Right ventricle myocardium superior (tissue), 1 donor: ENCODE measurements at places on chromosomes 16 and 17. TPM values are rescaled to one million over a fixed set of nuclear protein-coding genes. Genes with fewer than 3 reads are reported as not detected.

FOXC2 gene
- 1.4 TPM for total RNA-seq

MMP2 gene
- total RNA-seq, result 102 TPM

- DNase-seq, result peak; percentile 69
Measured at GRCh38 chr17:75511610-75512575, 3.4 kb downstream of the CASKIN2 start.

DNA sequence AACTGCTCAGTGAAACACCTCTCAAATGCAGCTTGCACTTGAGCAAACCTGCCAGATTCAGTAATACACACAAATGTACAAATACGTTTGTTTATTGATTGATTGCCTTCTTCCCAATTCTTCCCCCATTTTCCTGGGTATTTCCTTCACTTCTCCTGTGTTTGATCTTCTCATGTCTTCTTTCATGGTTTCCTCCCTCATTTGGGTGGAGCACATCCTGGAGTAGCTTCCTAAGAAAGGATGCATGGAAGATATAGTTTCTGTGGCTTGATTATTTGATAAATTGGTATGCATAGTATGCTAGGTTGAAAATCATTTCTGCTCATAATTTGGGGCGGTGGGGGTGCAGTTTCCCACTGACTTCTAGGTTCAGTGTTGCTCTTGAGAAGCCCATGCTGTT is 28.8 kb downstream of the JPH3 start:
- DNase-seq, result no peak

GRCh38 chr17:65079489-65079900 is 23.0 kb upstream of the GNA13 start:
- DNase-seq, result no peak

- DNase-seq, result no peak
Measured at GRCh38 chr17:78356101-78356713, 3.7 kb downstream of the SOCS3 start.

DNA sequence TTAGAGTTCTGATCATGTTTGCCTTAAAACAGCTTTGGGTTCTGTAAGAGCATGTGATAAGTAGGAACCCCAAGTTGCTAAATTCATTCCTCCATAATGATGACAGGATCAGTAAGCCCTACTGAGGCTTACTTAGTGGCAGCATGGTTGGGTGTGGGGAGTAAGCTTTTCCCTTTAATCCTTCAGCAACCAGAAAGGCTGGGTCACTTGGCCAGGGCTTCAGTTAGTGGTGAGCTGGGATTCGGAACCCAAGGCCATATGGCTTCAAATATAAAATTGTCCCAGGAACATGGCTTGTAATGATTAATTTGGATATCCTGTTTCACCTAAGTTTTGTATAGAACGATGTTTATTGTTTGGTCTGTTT is 850 bp downstream of the GINS3 start:
- no peak for DNase-seq

DNA sequence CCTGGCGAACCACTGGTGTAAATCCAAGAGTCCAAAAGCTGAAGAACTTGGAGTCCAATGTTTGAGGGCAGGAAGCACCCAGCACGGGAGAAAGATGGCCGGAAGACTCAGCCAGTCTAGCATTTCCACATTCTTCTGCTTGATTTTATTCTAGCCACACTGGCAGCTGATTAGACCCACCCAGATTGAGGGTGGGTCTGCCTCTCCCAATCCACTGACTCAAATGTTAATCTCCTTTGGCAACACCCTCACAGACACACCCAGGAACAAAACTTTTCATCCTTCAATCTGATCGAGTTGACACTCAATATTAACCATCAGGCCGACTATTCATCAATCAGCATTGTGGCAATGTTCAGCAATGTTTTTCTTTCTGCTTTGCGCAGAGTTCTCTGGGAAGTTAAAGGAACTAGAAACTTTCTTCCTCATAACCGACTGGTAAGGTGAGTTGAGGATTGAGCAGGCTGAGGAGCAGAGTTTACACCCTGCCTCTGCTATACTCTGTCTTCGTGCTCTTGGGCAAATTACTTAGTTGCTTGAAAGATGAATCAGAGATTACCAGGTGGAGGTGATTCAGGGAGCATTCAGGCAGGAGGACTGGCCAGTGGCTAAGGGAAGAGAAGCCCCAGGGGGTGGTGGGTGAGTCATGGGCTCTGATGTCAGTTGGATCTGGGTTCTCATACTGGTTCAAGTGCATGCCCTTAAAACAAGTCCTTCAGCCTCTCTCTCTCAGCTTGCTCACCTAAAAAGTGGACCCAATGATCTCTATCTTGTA is 28.2 kb upstream of the BRD7 start:
- DNase-seq, result no peak

GRCh38 chr17:44444735-44445105 is 55.3 kb upstream of the ITGA2B start:
- no peak for DNase-seq

DNA sequence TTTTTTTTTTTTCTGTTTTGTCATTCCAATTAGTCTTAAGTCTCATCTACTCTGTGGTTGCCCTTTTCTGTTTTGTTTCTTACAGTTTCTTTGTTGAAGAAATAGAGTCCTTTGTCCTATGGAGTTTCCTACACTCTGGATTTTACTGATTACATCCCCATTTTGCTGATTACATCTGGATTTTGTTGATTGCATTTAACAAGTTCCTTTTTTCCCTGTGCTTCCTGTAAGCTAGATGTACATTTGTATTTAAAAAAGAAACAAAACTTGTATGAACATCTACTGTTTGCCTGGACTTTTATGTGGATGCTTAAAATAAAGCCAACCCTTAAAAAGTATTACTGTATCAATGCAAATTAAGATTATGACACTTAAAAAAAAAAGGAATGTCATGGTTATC is 147.6 kb downstream of the CHD9 start:
- no peak for DNase-seq

DNA sequence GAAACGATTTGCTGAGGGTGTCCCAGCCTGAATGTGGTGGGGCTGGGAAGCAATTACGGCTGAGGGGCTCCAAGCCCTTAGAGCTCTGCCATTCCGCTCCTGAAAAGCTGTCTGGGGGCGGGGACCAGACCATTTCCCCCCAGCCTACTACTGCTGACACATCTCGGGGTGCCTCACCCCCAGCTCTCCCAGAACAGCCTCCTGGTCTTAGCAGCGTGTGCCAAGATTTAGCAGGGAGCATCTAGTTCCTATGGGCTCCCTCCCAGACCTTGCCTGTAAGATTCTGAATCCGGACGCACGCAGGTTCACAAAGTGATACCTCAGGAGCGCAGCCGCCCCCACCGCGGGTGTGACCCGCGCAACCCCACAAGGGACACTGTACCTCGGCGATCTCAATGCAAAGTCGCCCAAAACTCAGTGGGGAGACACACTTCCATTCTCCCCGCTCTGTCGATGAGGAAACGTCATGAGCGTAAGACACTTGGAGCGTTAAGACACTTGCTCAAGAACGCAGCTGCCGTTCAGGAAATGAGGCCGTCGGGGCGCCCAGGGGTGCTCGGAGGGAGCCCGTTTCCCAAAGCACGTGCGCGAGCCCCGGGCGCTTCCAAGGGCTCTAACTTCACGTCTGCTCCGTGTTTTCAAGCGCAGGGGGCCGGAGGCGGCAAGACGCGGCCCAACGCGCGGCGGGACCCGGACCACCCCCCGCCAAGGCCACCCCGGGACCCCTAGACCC is 629 bp downstream of the GEMIN4 start:
- DNase-seq, result peak; percentile 55

DNA sequence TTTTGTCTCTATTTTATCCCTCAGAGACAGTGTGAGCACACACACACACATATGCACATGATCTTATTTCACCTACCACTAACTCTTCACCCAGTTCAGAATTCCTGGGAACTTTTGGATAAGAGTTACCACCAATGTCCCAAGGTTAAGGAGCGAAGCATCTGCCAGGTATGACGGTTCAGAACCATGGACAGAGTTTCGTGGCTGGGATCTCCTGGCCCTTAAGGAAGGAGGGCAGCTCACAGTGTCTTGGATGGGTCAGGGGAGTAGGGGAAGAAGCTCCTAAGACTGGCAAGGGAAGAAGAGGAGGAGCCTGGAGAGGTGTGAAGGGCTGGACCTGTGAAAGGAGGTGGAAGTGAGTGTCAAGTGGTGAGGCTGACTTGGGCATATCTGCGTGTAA is 23.0 kb upstream of the TMEM132E start:
- no peak for DNase-seq

DNA sequence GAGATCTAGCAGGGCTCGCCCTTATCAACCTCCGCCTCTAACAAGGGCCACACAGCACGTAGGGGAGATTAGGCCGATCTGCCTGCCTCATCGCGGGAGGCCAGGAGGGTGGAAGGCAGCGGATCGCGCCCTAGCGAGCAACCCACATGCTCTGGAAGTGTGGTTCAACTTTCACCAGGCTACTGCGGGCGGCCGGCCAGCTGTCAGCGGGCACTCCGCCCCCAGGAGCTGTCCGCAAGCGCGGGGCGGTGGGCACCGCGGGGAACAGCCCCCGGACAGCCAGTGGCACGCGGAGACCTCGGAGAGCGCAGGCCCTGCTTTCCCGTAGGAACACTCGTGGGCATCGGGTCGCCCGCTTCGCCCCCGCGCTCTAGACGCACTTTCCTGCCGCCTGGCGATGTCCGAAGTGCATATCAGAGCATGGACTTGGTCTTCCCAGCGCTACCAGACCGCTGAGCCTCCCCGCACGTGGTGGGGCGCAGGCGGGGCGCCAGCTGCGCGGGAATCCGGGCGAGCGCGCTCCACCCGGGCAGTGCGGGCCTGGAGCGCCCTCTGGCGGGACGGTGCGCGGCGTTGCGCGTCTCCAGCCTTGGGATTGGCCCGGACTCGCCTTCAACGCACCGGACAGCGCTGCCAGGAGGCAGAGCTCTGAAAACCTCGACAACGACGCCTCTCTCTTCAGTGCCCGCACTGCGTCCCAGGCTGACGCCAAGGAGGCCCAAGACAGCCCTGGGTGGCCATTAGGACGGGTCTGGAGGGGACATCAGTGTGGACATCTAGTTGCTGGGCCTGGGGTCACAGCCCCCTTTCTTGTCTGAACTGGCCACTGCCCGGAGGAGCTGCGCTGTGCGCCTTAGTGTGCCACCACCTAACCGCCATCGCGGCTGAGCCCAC is 3.6 kb upstream of the ZNHIT3 start:
- DNase-seq, result peak; percentile 93

DNA sequence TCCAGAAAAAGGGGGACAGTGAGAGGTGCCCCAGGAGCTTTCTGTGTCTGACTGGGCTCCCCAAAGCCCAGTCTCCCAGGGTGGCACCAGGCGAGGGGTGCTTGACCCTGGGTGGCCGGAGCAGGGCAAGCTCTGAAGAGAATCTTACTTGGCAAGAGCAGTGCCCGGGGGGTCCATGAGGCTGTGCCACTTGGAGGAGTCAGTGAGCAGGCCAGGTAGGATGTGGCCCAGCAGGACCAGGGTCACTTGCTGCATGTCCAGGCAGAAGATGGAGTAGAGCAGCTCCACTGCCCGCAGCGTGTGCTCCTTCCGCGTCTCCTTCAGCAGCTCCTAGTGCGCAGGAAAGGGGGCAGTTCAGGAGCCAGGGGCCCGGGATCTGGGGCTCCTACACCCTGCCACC is 7.3 kb downstream of the CSF3 start:
- no peak for DNase-seq

DNA sequence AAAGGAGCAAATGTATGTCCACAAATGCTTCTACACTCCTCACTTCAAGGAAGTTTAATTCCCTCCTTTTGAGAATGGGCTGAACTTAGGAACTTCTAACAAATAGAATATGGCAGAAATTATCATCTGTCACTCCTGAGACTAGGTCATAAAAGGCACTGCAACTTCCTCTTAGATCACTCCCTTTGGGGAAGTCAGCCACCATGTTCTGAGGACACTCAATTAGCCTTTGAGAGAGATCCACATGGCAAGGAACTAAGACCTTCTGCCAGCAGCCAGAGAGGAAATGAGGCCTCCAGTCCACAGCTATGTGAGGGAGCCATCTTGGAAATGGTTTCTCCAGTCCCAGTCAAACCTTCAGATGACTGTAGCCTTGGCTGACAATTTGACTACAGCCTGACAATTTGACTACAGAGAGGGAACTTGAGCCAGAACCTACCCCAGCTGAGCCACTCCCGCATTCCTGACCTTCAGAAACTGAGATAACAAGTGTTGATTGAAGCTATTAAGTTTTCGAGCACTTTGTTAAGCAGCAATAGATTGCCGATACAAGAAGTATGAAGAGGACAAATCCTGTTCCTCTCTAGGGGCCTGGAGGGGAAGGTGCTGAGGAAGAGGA is 113.4 kb upstream of the SEC14L1 start:
- no peak for DNase-seq

GRCh38 chr16:66293932-66294331 is 72.6 kb upstream of the CDH5 start:
- DNase-seq, result no peak
